ENCODE measurements at places on chromosomes 7 and 10.

- DNase-seq, result no peak
These were observed 218.4 kb downstream of the GLRX3 start for GRCh38 chr10:130354573-130354954.

DNA sequence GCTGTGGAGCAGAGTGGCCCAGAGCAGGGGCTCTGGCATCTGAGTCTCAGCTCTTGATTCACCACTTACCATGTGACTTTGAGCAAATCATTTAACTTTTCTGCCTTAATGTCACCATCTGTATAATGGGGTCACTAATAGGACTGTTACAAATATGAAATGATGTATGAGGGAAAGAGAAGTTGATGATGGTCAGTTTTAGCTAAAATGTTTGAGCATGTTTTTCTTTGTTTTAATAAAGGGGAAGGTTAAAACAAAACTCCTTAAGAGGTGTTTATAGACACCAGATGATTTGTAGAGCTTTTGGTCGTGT, 81.0 kb downstream of the CCNY start:
- DNase-seq, result no peak

- DNase-seq, result no peak
These were observed 32.9 kb upstream of the LYZL1 start for GRCh38 chr10:29256019-29256418.

- no peak for DNase-seq
These were observed 87.8 kb downstream of the TBXAS1 start for GRCh38 chr7:139916717-139917395.

DNA sequence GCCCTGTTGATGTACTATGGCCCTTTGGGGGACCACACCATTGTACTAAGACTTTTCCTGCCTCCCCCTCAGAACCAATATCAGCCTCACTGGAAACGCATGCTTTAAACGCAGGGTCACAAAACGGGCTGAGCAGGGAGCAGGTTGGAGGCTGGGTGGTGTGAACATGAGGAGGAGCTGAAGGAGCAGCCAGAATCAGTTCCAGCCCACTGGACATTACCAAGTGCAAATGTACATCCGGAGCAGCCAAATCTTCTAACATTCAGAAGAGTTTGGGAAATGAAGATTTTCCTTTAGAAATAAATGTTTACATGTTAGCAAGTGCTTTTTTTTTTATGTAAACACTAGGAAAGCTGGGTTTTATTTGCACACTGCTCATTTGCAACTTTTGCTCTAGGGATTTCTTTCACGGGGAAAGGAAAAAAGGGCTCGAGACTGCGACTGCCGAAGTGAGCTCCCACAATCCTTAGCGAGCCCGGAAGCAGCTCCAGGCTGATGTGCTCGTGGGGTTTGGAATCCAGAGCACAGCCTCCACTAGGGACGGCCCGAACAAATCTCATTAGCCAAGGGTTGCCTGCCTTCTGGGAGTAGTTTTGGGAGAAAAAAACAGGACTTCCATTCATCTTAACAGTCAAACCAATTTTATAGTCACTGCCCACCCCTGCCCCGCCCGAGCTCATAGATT, 108.0 kb upstream of the YAE1 start:
- DNase-seq, result no peak

DNA sequence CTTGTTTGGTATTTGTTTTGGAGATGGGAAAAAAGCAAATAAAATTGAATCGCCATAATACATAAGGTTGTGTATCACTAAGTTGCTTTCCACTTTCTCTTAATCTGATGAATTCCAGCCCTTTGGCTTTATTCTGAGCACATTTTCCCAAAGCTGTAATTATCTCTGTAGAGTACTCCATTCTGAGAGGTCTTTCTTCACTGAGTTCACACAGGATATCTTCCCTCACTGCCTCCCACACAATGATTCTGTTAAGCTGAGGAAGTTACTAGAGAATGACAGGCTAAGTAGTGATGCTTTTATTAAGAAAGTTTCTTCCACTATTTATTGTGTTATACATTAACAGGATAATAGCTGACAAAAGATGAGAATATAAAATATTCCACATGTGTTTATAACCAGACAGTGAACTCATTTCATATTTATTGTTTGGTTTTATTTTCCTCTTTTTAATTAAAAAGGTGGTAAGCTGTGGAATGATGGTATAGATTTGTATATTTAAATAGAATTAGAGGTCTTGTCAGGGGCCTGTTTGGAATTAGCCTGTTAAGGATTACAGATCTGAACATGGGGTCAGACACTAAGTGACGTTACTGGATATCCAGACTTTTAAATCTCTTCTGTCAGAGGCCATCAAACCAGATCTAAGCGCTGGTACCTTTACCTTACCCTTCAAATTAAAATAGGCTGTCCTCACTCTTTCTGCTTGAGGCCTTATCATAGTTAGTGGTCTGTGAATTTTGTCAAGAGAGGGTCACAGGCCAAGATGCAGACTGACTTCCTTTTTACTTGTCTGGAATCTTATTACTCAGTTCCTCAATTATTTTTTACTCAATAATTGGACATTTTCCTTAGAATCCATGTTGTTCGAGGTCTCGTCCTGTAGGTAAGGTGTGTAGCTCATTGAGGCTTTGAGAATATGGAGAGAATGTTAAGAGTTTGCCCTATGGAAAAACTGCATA, 8.4 kb downstream of the PLXDC2 start:
- DNase-seq, result no peak

DNA sequence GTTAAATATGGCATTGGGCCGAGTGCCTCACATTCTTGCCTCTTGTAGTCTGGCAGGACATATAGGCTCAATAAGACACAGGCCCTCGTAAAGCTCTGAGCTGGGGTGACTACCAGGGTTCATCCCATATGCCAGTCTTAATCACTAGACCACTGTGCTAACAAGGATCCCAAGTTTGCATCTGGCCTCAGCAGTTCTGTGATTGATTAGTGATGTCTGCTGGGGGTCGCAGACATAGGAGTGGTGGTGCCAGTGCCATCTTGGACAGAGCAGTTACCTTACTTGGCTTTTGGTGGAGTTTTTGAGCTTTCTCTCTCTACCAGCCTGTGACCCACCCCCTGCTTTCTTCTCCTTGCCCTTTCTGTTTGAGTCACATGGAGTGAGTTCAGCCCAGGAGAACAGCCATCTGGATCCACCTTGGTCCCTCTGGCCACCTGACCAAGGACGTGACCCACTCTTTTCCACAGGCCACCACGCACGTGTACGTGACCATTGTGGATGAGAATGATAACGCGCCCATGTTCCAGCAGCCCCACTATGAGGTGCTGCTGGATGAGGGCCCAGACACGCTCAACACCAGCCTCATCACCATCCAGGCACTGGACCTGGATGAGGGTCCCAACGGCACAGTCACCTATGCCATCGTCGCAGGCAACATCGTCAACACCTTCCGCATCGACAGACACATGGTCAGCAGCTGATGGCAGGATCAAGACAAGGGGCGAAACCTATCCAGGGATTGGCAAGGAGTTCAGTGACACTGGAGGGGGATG, 4.1 kb upstream of the VSIR start:
- DNase-seq, result no peak

GRCh38 chr10:131050162-131050766, 261.3 kb downstream of the TCERG1L start:
- DNase-seq, result no peak

DNA sequence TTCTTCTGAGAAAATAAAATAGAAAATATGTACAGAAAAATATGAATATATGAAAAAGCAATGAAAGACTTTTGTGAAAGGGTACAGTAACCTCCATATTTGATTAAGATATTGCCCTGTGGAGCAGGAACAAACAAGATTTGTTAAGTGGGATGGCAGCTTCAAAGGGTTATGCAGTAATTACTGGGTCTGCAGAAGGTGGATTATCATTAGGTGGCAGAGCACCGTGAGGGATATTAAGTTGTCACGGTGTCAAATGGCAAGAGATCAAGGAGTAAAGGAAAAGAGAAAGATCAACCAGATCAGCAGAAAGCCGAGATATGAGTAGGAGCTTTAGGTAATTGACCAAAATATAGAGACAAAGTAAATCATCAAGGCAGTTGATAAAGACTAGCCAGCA, 44.1 kb downstream of the DGKB start:
- DNase-seq, result no peak

GRCh38 chr10:77763453-77764430, 126.1 kb upstream of the KCNMA1 start:
- DNase-seq, result no peak

GRCh38 chr7:27930910-27931476, 191.0 kb downstream of the TAX1BP1 start:
- no peak for DNase-seq

DNA sequence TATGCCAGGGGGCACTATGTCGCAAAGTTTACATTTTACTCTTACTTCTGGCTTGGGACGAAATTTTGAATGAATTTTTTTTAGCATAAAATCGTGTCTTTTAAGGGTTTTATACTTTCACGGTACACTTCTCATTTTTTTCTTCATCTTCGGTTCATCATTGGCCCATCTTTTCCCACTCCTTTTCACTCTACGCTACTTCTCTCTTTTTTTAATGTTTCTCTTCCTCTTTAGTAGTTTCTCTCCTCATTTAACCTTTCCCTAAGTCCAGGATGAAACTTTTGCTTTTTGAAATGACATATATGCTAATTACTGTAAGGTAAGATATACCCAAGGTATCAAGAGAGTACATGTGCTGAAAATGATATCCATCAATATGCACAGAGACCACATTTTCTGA, 39.5 kb downstream of the C7orf33 start:
- DNase-seq, result no peak

- no peak for DNase-seq
These were observed 14.1 kb downstream of the CXCL12 start for GRCh38 chr10:44370731-44371248.

DNA sequence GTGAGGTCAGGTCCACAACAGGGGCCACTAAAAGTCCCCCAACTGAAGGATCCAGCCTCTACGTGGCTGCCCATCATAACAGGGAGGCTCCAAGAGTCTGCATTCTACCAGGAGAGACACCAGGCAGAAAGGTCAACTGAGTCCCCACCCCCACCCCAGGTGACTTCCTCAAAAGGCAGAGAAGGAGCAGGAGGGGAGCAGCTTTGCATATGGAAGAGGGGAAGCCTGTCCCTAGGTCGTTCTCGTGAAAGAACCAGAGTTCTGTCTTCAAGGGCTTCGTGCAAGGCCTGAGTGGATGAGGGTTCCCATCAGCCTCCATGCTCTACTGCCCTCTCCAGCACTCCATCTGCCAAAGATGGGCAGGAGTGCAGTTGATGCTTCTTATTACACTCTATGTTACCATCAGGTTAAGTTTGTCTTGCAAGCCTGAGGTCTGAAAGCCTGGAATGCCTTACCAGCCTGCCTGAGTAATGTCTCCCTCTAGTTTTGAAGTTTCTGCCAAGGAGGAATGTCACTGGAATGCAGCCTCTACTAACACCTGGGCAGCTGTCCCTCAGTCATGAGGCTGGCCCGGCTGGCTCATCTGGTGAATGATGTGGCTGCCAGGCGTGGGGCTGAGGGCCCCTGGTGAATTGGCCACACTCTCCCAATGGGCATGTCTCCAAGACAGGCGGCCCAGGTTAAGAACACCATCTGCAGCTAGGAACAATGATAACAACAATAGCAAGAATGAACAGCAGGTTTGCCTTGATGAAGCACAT, 54.3 kb upstream of the SMNDC1 start:
- DNase-seq, result no peak

DNA sequence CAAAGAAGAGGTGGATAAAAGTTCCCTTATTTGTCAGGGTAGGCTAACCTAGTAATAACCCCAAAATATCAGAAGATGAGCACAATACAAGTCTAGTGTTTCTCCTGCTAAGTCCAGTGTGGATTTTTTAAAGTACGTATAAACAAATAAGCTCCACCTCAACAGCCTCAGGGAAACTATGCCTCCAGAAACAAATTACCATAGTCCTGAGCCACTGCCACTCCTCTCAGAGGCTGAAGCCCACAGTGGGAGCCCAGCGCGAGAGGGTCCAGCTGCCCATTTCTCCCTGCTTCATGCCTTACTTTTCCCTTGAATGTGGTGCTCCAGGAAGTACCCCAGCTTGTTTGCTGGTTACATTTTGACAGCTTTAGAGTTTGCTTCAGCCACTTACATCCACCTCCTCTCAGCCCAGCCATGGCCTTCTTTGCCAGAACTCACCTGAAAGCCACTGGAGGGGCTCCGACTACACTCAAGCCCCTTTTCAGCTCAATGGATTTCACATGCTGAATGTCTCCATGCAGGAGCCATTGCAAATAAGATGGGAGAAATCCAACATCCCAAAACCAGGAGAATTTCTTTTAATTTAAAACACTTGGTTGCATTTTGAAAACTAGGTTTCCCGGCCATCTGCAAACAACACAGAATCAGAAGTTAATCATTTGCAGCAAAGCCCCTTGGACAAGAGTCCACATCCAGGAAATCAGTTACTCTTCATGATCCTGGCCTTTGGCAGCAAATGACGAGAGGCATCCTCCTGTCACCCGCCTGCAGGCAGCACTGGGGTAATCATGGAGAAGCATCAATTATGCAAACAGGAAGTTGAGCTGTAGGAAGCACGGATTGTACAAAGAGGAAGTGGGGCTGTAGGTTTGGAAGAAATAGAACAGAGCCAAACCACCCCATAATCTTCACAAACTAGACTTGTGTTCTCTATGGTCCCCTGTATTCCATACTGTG, 138.1 kb downstream of the HERPUD2 start:
- DNase-seq, result no peak

GRCh38 chr7:102426268-102427018, 6.9 kb upstream of the ORAI2 start:
- DNase-seq, result no peak

DNA sequence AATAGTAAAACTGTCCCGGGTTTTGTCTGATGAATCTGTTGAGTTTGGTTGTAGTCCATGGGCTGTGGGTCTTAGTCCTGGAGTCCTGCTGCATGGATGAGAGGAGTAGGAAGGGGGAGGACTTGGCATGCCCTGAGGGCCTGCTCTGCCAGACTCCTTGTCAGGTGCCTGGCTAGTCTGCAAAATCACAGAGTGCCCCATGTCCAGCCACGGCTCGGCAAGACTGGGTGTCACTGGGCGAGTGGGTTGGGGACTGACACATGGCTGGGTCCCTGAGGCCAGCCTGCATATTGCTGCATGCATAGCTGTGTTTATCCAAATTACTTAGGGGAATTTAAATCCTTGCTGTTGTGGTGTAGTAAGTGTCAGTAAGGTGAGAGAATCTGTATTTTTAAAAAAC, 9.7 kb downstream of the MINDY4 start:
- no peak for DNase-seq

- DNase-seq, result no peak
These were observed 212.7 kb downstream of the HERPUD2 start for GRCh38 chr7:35482231-35482630.

DNA sequence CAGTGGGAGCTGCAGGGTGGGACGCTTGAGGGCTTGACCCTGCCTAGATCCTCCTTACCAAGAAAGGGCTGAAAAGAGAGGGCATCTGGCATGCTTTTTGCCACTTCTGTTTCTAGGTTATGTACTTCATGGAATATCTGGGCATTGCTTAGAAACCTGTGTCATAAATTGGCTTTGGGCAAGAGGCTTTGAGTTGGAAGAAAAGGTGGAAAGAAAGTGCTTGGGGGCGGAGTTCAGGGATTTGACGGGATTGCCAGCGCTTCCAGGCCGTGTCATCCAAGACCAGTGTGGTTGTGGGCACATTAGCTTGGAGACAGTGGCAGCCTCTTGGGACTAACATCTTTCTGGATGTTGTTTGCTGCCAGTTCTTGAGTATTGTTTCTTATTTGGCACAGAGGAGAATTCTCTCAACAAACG, 825 bp downstream of the ZNF862 start:
- peak; percentile 35 for DNase-seq

- no peak for DNase-seq
These were observed 85.3 kb downstream of the VOPP1 start for GRCh38 chr7:55486991-55487390.

- DNase-seq, result peak; percentile 48
These were observed 14.2 kb downstream of the DUSP5 start for GRCh38 chr10:110511734-110512449.
